ENCODE measurements at places on chromosomes 3 and 15.

GRCh38 chr15:78049691-78050440 lies 27.6 kb downstream of the TBC1D2B start:
- DNase-seq = no peak

DNA sequence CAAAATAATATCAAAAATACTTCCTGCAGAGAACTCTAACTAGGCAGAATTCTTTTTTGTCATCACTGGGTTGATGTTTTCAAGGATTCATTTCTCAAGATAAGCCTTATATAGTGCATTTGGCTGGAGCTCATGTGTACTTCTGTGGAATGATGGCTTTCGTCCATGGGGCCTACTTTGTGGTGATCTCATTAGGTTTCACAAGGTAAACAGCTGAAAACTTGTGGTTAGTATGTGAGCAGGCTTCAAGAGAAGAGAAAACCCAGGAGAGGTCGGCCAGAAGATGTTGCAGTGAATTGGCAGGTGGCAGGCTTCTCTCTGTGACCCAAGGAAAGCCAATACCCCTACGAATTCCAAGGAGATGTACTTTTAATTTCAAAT lies 121.4 kb upstream of the PHLDB2 start:
- DNase-seq = peak; percentile 82

DNA sequence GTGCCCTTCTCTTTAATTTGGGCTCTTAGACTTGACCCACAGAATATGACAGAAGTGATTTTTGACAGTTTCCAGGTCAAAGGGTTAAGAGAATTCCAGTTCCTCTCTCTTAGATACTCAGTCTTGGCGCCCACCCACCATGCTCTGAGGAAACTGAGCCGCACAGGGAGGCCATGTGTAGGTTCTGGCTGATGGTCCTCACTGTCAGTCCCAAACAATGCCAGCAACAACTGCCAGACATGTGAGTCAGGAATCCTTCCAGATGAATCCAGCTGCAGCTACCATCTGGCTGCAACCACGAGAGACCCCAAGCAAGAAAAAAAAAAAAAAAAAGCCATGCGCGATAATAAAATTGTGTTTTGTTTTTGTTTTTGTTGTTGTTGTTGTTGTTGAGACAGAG lies 326.6 kb downstream of the MAGI1 start:
- no peak for DNase-seq

DNA sequence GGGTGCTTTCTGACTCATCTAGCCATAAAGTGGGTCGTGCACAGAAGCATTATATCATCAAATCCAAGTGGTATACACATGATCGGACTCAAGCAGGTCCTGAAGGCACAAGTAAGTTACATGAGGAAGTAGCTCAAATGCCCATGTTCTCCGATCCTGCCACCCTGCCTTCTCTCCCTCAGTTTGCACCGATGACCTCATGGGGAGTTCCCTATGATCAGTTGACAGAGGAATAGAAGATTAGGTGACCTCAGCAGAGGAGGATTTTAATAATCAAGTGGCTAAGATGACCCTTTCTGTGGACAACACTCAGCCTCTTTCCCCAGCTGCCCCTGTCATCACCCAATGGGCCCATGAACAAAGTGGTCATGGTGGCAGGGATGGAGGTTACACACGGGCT lies 149.5 kb downstream of the TBC1D5 start:
- DNase-seq = no peak
